Epithelial cell of proximal tubule (primary cell): ENCODE measurements at places on chromosomes 6 and 20. TPM values are rescaled to one million over a fixed set of nuclear protein-coding genes. Genes with fewer than 3 reads are reported as not detected.

The PIM1 gene
- 20.9 and 25.9 TPM in 2 replicates for total RNA-seq

The TTK gene
- 41.5 and 44.7 TPM in 2 replicates for total RNA-seq

The SGK2 gene
- total RNA-seq, result 5.9 and 9.8 TPM in 2 replicates

The TLDC2 gene
- total RNA-seq, result 0.17 and 1.1 TPM in 2 replicates

The DDX43 gene
- total RNA-seq, result 1.8 and 2.2 TPM in 2 replicates

The GPR6 gene
- not detected in 2 replicates for total RNA-seq

GRCh38 chr6:113651120-113651519 lies 206.0 kb upstream of the MARCKS start:
- no peak for DNase-seq

DNA sequence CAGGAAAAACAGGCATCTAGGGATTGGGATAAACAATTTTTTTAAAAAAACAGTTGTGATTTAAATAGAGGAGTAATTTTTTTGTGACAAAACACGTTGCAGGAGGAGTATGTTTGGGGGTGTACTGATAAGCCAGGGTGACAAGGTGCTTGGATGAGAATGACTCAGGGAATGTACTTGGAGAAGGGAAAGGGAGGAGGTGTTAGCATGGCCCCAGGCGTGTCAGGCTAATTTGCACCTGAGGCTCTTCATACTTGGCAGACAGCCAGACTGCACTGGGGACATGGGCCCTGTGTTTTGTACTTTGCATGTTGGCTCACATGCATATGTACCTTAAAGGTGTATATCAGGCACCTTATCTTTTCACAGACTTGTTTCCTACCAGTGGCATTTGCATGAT lies 22.8 kb downstream of the PANK2 start:
- DNase-seq, result no peak

DNA sequence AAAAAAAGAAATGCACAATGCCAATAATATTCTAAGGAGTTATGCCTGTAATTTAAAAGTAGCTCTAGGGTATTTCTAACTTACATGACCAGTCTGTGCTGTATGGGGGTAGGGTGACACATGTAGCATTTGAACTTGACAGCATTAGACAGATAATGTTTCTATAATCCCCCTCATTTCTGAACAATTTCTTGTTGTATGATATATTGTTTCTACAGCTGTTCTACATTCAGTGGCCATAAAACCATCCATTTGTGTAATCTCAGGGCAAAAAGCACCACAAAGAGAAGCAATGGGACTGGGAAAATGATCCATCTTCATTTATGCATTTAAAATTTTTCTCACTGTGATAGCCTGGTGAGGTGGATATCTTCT lies 767.8 kb downstream of the TFAP2A start:
- no peak for DNase-seq

- DNase-seq, result no peak
These were observed 25.3 kb downstream of the RIPOR2 start for GRCh38 chr6:24910331-24910960.

DNA sequence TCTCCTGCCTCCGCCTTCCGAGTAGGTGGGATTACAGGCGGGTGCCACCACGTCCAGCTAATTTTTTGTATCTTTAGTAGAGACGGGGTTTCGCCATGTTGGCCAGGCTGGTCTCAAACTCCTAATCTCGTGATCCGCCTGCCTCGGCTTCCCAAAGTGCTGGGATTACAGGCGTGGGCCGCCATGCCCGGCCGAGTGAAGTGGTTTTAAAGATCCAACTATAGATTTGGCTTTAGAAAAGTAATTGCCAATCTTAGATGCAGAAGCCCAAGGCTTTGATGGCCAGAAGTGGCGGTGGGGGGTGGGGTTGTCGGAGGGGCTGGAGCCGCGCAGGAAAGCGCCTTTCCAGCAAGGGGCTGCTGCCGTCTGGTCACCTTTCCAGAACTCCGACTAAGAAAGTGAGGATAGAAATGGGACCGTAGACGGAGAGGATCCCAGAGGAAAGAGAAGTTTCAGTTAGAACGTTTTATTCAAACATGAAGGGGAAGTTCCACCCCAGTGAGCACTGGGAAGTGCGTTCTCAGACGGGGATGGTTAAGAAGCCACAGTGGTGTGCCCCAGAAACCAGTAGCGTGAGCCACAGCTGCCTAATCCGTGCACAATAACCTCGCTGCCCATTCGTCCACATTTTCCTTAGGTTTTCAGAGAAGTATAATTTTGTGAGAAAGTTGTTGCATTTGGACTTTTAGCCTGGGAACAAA lies 69.7 kb downstream of the DLL1 start:
- DNase-seq, result no peak

DNA sequence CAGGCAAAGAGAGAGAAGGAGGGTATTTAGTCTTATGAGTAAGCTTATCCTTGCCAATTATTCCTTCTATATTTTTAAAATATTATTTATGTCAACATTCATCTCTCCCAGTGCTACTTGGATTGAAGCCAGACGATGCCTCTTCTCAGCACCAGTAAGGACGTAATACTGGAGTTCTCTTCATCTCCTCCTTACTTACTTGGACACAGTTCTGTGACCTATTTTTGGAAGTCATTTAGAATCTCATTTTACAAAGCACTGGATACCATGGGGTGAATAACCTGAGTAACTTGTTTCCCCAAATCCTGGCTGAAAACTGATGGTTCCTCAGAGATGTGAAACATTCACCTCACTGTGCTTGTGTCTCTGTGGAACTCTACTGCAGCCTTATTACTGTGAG lies 137.4 kb upstream of the LAMP5 start:
- DNase-seq, result no peak

DNA sequence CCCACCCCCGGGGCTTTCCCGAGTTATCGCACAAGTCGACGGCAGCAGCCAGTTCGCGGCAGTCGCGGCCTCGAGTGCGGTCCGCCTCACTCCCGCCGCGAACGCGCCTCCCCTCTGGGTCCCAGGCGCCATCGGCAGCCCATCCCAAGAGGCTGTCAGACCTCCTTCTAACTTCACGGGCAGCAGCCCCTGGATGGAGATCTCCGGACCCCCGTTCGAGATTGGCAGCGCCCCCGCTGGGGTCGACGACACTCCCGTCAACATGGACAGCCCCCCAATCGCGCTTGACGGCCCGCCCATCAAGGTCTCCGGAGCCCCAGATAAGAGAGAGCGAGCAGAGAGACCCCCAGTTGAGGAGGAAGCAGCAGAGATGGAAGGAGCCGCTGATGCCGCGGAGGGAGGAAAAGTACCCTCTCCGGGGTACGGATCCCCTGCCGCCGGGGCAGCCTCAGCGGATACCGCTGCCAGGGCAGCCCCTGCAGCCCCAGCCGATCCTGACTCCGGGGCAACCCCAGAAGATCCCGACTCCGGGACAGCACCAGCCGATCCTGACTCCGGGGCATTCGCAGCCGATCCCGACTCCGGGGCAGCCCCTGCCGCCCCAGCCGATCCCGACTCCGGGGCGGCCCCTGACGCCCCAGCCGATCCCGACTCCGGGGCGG lies 1.6 kb downstream of the GNAS start:
- DNase-seq, result no peak

DNA sequence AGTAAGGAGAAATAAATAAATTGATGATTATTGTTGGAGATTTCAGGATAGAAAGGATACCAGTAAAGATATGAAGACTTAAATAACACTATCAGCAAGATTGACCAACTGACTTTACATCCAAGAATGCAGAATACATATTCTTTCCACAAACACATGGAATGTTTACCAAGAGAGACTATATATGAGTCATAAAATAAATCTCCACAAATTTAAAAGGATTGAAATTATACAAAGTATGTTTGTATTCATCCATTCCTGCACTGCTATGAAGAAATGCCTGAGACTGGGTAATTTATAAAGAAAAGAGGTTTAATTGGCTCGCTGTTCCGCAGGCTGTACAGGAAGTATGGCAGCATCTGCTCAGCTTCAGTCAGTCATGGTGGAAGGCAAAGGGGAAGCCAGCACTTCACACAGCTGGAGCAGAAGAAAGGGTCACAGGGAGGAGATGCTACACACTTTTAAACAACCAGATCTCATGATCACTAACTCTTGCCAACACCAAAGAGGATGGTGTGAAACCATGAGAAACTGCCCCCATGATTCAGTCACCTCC lies 56.7 kb upstream of the TNFRSF21 start:
- DNase-seq, result no peak

DNA sequence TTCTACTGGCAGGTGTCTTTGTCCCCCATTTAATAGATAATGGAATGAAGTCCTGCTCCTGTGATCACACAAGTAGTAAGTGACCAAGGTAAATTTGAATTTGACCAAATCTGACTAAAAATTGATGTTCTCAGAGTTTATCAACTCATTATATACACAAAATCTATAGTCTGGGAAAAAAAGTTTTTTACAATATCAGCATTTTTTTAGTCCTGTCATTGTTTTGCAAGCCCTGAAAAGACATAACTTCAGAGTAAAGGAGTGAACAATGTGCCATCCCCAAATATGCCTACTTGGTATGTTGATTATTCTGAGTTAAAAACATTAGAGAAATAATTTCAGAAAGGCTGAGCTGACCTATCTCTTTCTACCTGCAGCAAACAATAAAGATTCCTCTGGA lies 114.2 kb downstream of the C6orf58 start:
- DNase-seq, result no peak

- DNase-seq, result peak; percentile 98
These were observed 26.2 kb upstream of the GATA5 start for GRCh38 chr20:62501801-62502495.

GRCh38 chr6:81933608-81934051 lies 181.1 kb upstream of the TENT5A start:
- peak; percentile 77 for DNase-seq

GRCh38 chr20:10675450-10675848 lies 1.6 kb upstream of the JAG1 start:
- DNase-seq, result no peak

DNA sequence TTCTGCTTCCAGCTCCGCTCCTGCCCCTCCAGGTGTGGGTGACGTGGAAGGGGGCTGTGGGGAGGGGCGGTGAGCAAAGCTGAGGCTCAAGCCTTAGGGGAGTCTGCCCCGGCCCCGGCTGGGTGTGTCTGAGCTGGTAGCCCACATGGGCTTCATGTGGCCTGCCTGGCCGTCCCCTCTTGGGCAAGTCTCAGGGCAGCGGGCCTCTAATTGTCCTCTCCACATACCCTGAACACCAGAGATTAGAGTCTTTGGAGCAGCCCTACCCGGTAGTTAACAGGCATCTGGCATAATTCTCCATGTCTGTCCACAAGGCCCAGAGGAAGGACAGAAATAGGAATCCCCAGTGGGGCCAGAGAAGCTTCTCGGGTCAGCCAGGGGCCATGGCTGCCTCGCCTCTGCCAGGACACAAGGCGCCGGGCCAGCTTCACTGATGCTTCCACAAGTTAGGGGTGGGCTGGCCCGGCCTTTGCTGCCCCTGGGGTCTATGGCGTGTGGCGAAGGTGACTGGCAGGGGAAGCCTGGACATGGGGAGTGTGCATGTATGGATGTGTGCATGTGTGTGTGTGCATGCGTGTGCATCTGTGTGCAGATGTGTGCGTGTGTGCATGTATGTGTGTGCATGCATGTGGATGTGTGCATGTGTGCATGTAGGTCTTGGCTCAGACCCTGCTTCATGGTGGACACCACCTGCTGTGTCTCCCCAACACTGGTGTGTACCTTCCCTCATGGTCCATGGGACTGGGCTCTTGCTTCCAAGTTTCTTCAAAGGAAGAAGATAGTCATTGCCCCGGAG lies 24.0 kb downstream of the FRMD1 start:
- DNase-seq, result no peak

DNA sequence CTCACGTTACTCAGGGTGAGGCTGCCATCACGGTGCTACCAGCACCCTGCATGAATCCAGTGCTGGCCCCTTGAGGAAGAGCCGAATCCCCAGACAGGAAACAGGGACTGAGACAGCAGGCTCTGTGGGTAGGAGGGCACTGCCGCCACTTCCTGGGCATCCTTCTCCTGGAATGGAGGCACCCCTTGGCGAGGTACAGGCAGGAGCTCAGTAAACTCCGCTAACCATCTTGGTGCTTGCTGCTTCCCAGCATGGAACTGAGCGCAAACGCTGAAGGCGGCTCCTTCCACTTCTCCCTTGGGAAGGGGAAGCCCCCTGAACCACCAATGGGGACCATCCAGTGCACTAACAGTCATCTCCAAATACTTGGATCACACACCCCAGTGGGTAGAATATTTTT lies 13.5 kb upstream of the CCDC167 start:
- DNase-seq, result no peak

DNA sequence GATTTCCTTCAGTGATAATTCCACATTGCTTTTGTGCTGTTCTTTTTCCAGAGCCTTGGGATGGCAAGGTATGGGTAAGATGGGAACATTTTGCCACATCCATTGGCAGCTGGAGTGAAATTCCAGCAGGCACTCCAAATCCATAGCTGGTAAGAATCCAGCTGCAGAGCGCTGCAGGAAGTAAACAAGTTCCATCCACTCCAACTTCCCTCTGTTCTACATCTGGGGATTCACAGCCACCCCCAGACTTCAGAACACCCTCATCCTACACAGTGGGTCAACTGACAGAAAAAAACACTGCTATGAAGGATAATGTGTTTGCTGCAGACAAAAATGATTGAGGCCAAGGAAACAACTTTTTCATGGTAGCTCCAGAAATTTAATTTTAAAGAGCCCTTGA lies 747.8 kb downstream of the MAFB start:
- no peak for DNase-seq

- no peak for DNase-seq
These were observed 29.6 kb upstream of the MAP7 start for GRCh38 chr6:136579800-136580199.

DNA sequence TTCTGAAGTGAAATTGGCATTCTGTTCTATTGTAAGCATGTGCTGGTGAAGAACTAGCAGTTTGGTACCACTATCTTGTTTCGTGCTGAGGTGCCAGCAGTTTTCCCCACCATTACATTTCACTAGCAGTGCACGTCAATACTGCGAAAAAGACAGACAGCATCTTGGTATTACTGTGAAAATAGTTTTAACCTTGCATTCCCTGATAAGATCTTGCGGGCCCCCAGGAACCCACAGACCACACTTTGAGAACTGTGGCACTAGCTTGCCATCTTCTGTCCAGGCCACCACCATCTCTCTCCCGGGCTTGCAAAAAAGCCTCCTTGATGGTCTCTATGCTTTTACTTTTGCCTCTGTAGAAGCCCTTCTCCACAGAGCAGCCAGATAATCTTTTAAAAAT lies 185.7 kb downstream of the BACH2 start:
- DNase-seq, result no peak

GRCh38 chr6:167687116-167687725 lies 139.5 kb upstream of the AFDN start:
- DNase-seq, result no peak

DNA sequence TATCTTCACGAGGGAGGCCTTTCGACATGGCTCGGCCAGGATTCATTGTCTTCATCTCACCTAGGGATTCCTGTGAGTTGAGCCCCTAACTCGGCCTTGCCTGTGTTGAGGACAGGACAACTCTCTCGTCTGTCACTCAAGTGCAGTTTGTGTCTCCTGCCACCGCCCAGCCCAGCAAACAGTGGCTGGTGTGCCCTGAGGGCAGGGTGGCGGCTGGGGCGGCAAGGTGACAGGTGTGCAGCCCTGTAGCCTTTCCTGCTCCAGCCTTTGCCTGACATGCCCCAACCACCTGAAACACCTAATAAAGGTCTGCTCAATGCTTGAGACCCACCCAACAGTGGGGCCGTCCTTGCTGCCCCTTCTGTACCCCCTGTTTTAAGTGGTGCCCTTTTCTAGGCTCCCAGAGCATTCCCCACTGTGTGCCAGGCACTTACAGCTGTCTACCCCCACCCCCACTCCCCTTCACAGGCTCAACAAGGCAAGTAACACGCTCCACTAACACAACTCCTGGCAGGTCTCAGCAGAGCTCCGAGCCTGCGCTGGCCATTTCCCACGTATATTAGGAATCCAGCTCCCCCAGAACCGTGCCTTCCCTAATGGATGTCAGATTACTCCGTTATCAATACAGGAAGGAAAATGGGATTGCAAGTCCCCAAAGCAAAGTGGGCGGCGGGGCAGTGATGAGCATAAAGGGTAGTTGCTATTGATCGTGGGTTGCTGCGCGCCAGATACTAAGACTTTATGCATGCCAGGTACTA lies 17.7 kb downstream of the GFRA4 start:
- no peak for DNase-seq
